ENCODE measurements at places on chromosomes 3 and 15. TPM values are rescaled to one million over a fixed set of nuclear protein-coding genes. Genes with fewer than 3 reads are reported as not detected.

GRCh38 chr15:78938658-78939488 is 6.0 kb downstream of the CTSH start:
- H3K27me3 ChIP-seq: no peaks in the 10 kb centered on the region
- H3K4me3 ChIP-seq: no peak overlapping the region
- peak overlapping the region; percentile 47 for H3K27ac ChIP-seq
- DNase-seq: no peak
- peaks cover 16% of the 10 kb centered on the region for H3K36me3 ChIP-seq

- H3K27me3 ChIP-seq: no peaks in the 10 kb centered on the region
- H3K27ac ChIP-seq: no peak overlapping the region
- H3K4me1 ChIP-seq: no peaks in the 10 kb centered on the region
These were observed 668.3 kb upstream of the ZNF385D start for GRCh38 chr3:22419261-22419660.

DNA sequence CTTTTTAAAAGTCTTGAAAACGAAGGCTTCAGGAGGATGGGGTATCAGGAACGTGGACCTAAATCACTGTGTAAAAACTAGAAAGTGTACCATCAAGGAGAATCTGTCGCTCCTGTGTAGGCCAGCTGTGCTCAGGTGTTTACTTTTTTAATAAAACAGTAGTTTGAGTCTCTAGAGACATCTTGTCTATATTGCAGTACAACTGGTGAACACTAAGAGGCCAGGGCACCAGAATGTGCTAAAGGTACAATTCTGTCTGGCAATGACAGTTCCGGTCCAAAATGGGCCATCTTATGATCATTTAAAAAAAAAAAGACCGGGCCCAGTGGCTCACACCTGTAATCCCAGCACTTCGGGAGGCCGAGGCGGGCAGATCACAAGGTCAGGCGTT is 61.8 kb upstream of the MCF2L2 start:
- H3K27ac ChIP-seq: no peak overlapping the region
- H3K36me3 ChIP-seq: no peaks in the 10 kb centered on the region
- H3K4me1 ChIP-seq: peaks cover 2% of the 10 kb centered on the region
- no peaks in the 10 kb centered on the region for H3K27me3 ChIP-seq

The JAGN1 gene
- 29.5 TPM for total RNA-seq

- no peaks in the 10 kb centered on the region for H3K27me3 ChIP-seq
- no peak for DNase-seq
- peaks cover 17% of the 10 kb centered on the region for H3K36me3 ChIP-seq
- H3K27ac ChIP-seq: no peak overlapping the region
These were observed 21.5 kb downstream of the CNOT10 start for GRCh38 chr3:32706348-32707025.

DNA sequence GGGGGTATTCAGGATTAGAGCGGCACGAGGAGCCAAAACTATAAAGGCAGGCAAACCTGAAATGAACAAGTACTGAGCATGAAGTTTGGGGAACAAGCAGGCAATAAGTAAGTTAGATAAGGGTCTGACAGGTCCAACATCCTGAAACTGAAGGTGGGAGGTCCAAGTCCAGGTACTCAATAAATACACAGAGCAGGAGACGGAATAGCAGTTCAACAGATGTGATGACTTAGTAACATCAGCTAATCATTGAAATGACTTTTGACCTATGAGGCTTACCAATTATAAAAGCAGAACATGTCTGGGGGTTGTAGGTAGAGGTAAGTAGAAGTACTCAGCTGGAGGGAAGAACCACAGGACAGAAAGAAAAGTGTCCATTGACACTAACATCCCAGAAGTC is 132.8 kb upstream of the PDZRN3 start:
- peaks cover 6% of the 10 kb centered on the region for H3K4me1 ChIP-seq
- H3K27ac ChIP-seq: no peak overlapping the region

- no peaks in the 10 kb centered on the region for H3K27me3 ChIP-seq
- no peak overlapping the region for H3K27ac ChIP-seq
- no peaks in the 10 kb centered on the region for H3K4me1 ChIP-seq
- H3K4me3 ChIP-seq: no peak overlapping the region
- DNase-seq: no peak
These were observed 44.2 kb downstream of the ZMAT3 start for GRCh38 chr3:179027326-179027900.

DNA sequence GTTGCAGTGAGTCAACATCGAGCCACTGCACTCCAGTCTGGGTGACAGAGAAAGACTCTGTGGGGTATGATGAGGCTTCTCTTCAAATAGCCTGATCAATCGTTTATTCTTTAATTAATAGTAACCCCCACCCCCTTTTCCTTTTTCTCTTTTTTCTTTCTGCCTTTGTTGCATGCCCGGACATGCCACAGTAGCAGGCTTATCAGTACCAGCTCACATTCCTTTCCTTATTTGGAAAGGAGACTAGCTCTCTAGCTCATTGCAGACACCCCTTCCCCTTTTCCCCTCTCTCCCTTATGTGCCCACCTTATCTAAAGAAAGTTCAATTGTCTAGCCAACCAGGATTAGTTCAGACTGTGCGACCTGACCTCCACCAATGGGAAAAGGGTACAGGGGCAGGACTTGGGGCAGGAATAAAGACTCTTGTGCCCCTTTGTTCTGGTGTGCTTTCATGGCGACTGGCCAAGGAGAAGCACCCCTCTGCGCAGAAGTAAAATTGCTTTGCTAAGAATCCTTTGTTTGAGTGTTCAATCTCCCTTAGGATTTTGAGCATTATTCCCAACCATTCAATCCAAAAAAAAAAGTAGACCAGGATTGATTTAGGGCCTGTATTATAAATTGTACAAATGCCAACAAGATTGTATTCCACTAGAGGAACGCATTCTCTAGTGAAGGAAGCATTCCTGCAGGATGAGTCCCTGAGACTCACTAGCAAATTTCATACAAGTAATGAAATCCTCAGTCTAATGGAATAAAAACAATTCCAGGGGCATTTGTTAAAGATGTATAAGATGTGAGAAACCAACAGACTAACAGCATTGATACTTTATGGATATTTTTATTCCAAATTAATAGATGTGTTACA is 95.8 kb upstream of the SNRPN start:
- no peak for DNase-seq
- peaks cover 6% of the 10 kb centered on the region for H3K27me3 ChIP-seq
- no peaks in the 10 kb centered on the region for H3K36me3 ChIP-seq
- no peaks in the 10 kb centered on the region for H3K4me1 ChIP-seq

- H3K27ac ChIP-seq: no peak overlapping the region
- H3K27me3 ChIP-seq: no peaks in the 10 kb centered on the region
- H3K4me3 ChIP-seq: no peak overlapping the region
- no peak for DNase-seq
- H3K4me1 ChIP-seq: no peaks in the 10 kb centered on the region
These were observed 244.8 kb upstream of the TPRG1 start for GRCh38 chr3:188926741-188927511.

The ALDH1A2 gene
- 4.9 TPM for total RNA-seq

DNA sequence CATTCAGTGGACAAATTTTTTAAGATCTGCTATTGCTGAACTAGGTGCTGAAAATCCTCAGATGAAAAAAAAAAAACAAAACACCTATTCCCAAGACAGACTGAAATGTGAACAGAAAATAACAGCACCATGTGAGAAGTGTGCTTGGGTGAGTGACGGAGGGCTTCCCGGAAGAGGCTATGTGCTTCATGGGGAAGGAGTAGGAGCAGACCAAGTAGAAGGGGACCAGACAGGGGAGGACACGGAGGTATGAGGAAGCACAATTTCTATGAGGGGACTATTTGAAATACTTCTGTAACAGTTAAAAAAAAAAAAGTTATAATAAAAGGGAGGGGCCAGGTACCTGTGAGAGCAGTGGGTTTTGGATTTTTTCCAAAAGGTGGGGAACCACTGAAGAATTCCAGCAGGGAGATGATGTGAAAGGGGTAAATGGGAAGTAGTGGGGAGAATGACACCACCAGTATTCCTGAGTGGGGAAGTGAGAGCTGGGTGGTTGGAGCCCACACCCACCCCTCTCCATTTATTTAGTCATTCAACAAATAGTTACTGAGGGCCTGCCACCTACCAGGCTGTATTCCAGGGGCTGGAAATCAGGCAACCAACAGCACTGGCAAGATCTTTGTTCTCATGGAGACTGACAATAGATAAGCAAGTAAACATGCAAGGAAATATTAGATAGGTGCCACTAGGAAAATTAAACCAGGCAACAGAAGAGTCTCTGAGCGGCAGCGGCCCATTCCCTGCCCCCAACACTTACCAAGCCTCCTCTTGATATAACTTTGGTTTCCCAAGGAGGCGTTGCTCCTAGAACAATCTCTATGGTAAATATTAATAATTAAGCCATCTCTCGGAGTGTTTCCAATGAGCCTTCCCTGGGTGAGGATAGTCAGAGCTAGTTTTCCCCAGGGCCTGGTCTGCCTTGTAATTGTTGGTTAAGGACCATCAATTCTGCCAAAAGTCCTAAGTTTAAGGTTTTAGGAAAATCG is 3.8 kb upstream of the USP3 start:
- peaks cover 40% of the 10 kb centered on the region for H3K4me1 ChIP-seq
- H3K27me3 ChIP-seq: no peaks in the 10 kb centered on the region
- no peaks in the 10 kb centered on the region for H3K36me3 ChIP-seq
- H3K27ac ChIP-seq: peak overlapping the region; percentile 96
- no peak for DNase-seq

The CTXN2 gene
- not detected for total RNA-seq

The NLGN1 gene
- total RNA-seq: 3.2 TPM

The TMEM158 gene
- total RNA-seq: 4.6 TPM

The RFTN1 gene
- total RNA-seq: 10.3 TPM

The ROPN1B gene
- total RNA-seq: 18.6 TPM

The HRG gene
- not detected for total RNA-seq

GRCh38 chr3:187016639-187017345 is 86.5 kb downstream of the ST6GAL1 start:
- DNase-seq: no peak
- H3K4me3 ChIP-seq: no peak overlapping the region
- no peak overlapping the region for H3K27ac ChIP-seq
- no peaks in the 10 kb centered on the region for H3K36me3 ChIP-seq

GRCh38 chr3:25441234-25441856 is 13.3 kb downstream of the RARB start:
- no peak overlapping the region for H3K27ac ChIP-seq
- H3K36me3 ChIP-seq: no peaks in the 10 kb centered on the region
- H3K4me3 ChIP-seq: no peak overlapping the region
- no peaks in the 10 kb centered on the region for H3K4me1 ChIP-seq
- no peaks in the 10 kb centered on the region for H3K27me3 ChIP-seq

DNA sequence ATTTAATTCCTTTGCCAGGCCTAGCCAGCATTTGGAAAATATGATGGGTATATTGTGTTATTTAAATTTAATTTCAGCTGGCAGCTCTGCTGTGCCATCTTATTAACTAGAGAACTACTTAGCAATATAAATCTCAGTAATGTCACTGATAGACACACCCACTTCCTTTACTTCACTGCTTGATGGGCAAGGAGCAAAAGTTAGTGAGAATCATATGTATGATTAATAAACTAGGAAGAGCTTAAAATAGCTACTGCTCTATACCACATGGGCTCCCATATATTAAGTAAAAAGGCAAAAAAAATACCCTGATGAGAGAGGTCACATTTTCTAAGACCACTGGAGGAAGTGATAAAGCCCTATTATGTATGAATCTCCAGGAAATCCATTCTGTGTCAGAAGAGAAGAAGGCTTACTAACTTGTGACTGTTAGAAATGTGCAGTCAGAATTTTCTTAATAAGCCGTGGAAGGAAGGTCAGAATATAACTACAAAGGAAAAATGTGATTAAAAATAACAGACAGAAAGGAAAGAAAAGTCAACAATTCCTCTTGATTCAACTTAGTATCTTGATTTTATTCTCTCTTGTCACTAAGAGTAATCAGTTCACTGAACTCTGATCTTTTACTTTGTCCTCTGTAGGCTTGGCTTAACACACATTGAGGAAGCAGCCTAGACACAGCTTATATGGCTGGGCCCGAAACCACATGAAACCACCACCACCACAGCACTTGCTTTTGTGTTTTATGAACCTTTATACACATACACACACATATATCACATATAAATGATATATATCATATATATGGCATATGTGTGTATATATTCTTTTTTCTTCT is 1233.9 kb upstream of the ALCAM start:
- no peak for DNase-seq
- no peaks in the 10 kb centered on the region for H3K36me3 ChIP-seq
- H3K4me1 ChIP-seq: no peaks in the 10 kb centered on the region

The SLCO2A1 gene
- 25.7 TPM for total RNA-seq

DNA sequence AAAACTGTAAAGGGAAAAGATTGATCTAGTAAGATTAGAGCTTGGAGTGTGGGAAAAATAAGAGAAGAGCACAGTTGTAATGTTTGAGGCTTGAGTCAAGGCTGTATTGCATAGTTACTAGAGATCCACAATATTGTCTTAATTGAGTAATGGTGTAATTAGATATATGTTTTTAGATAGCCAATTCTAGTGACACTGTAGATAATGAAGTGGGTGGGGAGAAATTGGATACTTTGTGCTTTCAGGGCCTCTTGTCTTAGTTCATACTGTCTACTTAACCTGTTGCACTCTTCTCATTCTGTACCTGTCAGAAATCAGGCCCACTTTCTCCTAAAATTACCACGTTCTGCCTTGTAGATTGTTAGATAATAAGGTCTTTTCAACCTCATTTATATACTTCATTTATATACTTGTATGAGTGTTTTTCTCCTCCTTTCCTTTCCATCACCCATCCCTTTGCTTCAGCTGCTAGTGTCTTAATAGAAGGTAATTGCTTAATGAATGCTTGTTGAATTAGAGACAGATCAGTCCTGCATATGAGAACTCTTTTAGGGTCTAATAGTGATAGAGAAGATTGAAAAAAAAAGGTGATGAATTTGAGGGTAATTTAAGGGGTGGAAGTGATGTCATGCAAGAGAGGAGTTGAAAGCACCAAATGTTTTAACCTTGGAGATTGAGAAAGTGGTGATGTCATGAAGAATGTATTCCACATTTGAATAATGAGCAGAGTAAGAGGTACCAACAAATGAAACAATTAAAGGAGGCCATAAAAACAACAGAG is 32.0 kb downstream of the PIK3CA start:
- no peak for DNase-seq
- H3K4me1 ChIP-seq: peaks cover 62% of the 10 kb centered on the region
- no peak overlapping the region for H3K4me3 ChIP-seq
- no peaks in the 10 kb centered on the region for H3K36me3 ChIP-seq

- H3K4me1 ChIP-seq: peaks cover 20% of the 10 kb centered on the region
- H3K36me3 ChIP-seq: peaks cover 60% of the 10 kb centered on the region
- no peak overlapping the region for H3K27ac ChIP-seq
- no peak for DNase-seq
These were observed 44.6 kb downstream of the NME9 start for GRCh38 chr3:138284957-138285477.

GRCh38 chr3:110193074-110193473 is 855.7 kb upstream of the DPPA4 start:
- H3K4me1 ChIP-seq: no peaks in the 10 kb centered on the region
- no peak overlapping the region for H3K27ac ChIP-seq
- no peak overlapping the region for H3K4me3 ChIP-seq

DNA sequence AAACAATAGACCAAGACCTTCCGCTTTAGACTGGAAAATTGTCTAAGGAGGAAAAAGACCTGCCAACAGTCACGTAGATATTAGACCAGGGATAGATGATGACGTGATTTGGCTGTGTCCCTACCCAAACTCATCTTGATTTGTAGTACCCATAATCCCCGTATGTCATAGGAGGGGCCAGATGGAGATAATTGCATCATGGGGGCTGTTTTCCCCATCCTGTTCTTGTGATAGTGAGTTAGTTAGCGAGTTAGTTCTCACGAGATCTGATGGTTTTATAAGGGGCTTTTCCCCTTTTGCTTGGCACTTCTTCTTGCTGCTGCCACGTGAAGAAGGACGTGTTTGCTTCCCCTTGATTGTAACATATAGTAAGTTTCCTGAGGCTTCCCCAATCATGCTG is 31.7 kb upstream of the SUCLG2 start:
- H3K4me1 ChIP-seq: no peaks in the 10 kb centered on the region
- no peak overlapping the region for H3K4me3 ChIP-seq
- no peaks in the 10 kb centered on the region for H3K27me3 ChIP-seq
- no peaks in the 10 kb centered on the region for H3K36me3 ChIP-seq
- no peak overlapping the region for H3K27ac ChIP-seq

Data from suprapubic skin (tissue), 4 donors.